CD4-positive, alpha-beta memory T cell (primary cell): ENCODE measurements at places on chromosomes 16 and 17. TPM values are rescaled to one million over a fixed set of nuclear protein-coding genes. Genes with fewer than 3 reads are reported as not detected.
A peak's percentile ranks its signal among the peaks of the same experiment; 100 is the strongest.

TP53TG3F gene
- not detected for total RNA-seq

G6PC1 gene
- not detected for total RNA-seq

GRCh38 chr16:22425036-22425801, 50.8 kb upstream of the CDR2 start:
- H3K27me3 ChIP-seq = no peaks in the 10 kb centered on the region
- no peaks in the 10 kb centered on the region for H3K4me1 ChIP-seq
- peaks cover 20% of the 10 kb centered on the region for H3K36me3 ChIP-seq
- no peak overlapping the region for H3K4me3 ChIP-seq

DNA sequence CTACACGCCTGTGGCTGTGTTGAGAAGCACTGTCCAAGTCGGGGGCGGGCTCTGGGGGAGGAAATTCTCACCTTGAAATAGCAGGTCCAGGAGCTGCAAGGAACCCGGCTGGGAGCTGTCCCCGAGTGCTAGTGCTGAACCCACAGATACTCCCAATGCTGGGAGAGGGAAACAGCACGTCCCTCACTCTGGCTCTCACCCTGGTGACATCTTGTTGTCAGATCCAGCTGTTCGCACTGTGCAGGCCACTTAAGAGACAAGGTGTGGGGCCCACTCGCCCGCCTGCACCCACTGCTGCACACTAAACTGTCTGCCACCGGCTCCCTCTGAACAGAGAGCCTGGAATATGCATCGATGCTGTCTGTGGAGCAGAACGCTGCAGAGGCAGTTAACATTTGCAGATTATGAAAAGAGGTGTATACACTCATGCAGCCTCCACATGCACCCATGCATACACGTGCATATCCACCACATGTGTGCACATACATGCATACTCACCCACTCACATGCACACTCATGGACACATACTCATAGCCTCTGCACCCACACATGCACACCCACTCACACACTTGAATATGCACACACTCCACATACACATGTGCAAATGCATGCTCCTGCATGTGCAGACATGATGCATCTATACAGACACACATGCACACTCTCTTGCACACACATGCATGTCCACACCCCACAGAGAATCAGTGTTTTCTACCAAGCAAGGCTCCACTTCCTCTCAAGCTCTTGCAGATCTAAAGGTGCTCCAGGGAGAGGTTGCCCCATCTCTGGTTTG, 42.0 kb downstream of the MGAT5B start:
- DNase-seq = no peak
- no peaks in the 10 kb centered on the region for H3K27me3 ChIP-seq
- no peaks in the 10 kb centered on the region for H3K36me3 ChIP-seq

MEAK7 gene
- 16.8 TPM for total RNA-seq

- H3K27me3 ChIP-seq = no peaks in the 10 kb centered on the region
- no peak for DNase-seq
- peaks cover 7% of the 10 kb centered on the region for H3K4me1 ChIP-seq
- no peak overlapping the region for H3K4me3 ChIP-seq
These were observed 48.1 kb downstream of the MYO1D start for GRCh38 chr17:32828822-32829221.

DNA sequence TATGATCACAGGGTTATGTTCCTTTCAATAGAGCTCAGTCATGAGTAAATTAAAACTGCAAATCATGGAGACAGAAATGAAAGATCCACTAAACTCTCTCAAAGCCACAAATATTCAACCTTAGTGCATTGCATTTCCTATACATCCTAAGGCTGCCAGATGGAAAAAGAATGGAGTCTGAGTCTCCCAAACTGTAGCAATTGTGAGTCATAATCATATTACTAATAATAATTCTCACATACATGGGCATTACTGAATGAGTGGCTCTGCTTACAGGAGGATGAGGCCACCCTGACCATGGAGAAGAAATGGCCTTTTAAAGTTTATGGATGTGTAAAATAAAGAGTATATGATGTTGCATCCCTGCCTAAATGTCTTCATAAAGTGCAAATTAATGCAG, 3.2 kb downstream of the CA10 start:
- peaks cover 7% of the 10 kb centered on the region for H3K27me3 ChIP-seq
- H3K4me1 ChIP-seq = no peaks in the 10 kb centered on the region
- H3K27ac ChIP-seq = no peak overlapping the region
- no peaks in the 10 kb centered on the region for H3K36me3 ChIP-seq
- no peak for DNase-seq

DNA sequence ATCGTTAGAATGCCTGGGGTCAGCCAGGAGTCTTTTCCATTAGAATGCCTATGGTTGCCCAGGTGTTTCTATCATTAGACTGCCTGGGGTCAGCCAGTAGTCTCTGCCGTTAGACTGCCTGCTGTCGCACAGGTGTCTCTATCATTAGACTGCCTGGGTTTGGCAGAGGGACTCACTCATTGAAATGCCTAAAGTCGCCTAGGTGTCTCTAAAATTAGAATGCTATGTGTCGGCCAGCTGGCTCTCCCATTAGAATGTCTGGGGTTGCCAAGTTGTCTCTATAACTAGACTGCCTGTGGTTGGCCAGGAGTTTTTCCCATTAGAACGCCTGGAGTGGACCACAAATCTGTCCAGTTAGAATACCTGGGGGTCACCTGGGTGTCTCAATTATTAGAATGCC, 2266.5 kb downstream of the TP53TG3F start:
- no peaks in the 10 kb centered on the region for H3K36me3 ChIP-seq
- no peaks in the 10 kb centered on the region for H3K4me1 ChIP-seq
- no peak overlapping the region for H3K4me3 ChIP-seq
- DNase-seq = no peak
- no peak overlapping the region for H3K27ac ChIP-seq

- H3K4me1 ChIP-seq = peaks cover 13% of the 10 kb centered on the region
- peak; percentile 84 for DNase-seq
- no peak overlapping the region for H3K4me3 ChIP-seq
- no peaks in the 10 kb centered on the region for H3K27me3 ChIP-seq
These were observed 792 bp upstream of the RAC3 start for GRCh38 chr17:82030470-82031302.

DNA sequence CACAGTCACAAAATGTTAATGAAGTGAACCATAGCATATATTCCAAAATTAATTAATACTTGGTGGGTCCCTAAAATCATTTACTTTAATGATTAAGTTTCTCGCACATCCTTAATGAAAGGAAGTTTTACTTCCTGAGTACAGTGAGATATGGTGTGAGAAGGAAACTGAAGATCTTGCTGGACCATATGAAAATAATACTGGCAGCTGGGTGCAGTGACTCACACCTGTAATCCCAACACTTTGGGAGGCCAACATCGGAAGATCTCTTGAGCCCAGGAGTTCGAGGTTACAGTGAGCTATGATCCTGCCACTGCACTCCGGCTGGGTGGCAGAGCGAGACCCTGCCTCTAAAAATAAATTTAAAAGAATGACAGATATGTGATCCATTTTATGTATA, 62.5 kb downstream of the ABCA8 start:
- H3K4me3 ChIP-seq = no peak overlapping the region
- no peaks in the 10 kb centered on the region for H3K27me3 ChIP-seq
- H3K36me3 ChIP-seq = no peaks in the 10 kb centered on the region
- H3K4me1 ChIP-seq = no peaks in the 10 kb centered on the region
- no peak overlapping the region for H3K27ac ChIP-seq

- no peak for DNase-seq
- H3K27me3 ChIP-seq = no peaks in the 10 kb centered on the region
- no peak overlapping the region for H3K4me3 ChIP-seq
- H3K4me1 ChIP-seq = peaks cover 24% of the 10 kb centered on the region
- no peak overlapping the region for H3K27ac ChIP-seq
These were observed 33.9 kb downstream of the SPECC1 start for GRCh38 chr17:20043021-20043420.

GRCh38 chr16:22225060-22225459, 19.0 kb downstream of the EEF2K start:
- H3K4me1 ChIP-seq = no peaks in the 10 kb centered on the region
- H3K36me3 ChIP-seq = peaks cover 4% of the 10 kb centered on the region
- H3K27ac ChIP-seq = no peak overlapping the region

- H3K27ac ChIP-seq = no peak overlapping the region
- H3K4me1 ChIP-seq = no peaks in the 10 kb centered on the region
- H3K4me3 ChIP-seq = no peak overlapping the region
- DNase-seq = no peak
These were observed 229.5 kb upstream of the ASIC2 start for GRCh38 chr17:33522623-33523022.

DNA sequence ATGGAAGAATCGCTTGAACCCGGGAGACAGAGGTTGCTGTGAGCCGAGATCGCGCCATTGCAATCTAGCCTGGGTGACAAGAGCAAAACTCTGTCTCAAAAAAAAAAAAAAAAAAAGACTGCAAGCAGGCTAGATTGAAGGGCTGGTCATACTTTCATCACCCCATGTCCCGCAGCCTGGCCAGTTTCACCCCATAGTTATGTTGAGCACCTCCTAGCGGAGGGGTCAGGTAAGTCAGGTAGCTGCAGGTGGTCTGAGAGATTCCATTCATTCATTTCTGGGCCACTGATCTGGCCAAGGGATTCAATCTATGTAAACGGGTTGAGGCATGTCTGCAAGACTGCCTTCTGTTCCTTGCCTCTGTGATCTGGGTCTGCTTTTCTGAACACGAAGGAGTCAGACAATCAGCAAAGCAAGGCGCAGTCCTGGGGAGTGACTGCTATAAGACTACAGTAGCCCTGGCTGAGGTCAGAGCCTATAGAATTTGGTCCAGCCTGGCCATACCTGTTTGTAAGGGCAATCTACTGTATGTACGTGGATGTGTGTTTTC, 23.6 kb upstream of the BPTF start:
- H3K27ac ChIP-seq = no peak overlapping the region
- peaks cover 4% of the 10 kb centered on the region for H3K4me1 ChIP-seq
- H3K4me3 ChIP-seq = no peak overlapping the region
- no peaks in the 10 kb centered on the region for H3K27me3 ChIP-seq

TIGD7 gene
- 19.0 TPM for total RNA-seq

C1QL1 gene
- total RNA-seq = not detected

DNA sequence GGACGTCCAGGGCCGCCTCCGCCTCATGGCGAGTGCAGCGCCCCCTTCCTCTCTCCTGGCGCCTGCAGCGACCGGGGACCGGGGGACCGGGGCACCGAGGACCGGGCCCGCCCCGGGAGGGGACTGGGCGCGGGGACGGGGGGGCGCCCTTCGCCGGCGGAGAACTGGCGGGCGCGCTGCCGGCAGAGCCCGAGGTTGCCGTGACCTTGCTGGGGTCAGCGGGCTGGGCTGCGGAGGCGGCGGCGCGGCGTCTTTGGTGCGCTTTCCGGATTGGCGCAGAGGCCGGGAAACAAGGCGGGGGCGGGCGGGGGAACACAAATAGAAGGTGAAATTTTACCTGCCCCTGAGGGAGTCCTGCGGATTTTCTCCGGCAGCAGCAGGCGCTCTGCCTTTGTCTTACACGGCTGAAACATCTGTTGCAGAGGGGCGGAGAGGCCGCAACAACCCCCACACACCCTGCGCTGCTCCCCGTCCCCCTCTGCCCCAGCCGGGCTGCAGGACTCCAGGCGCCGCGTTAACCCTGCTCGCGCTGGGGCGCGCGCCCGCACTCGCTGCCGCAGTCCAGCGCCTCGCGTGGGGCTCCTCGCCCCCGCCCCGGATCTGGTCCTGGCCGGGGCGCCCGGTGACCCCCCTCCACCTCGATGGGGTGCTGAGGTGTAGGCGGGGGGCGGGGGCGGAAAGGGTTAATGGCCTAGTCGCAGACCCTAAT, 53.5 kb downstream of the SREBF1 start:
- no peaks in the 10 kb centered on the region for H3K27me3 ChIP-seq
- H3K36me3 ChIP-seq = no peaks in the 10 kb centered on the region
- peak; percentile 71 for DNase-seq
- H3K4me3 ChIP-seq = peak overlapping the region; percentile 29
- no peak overlapping the region for H3K27ac ChIP-seq

GRCh38 chr16:74202009-74202408, 94.6 kb upstream of the PSMD7 start:
- no peak overlapping the region for H3K4me3 ChIP-seq
- H3K36me3 ChIP-seq = no peaks in the 10 kb centered on the region
- H3K27ac ChIP-seq = no peak overlapping the region
- no peaks in the 10 kb centered on the region for H3K27me3 ChIP-seq
- no peaks in the 10 kb centered on the region for H3K4me1 ChIP-seq

C16orf86 gene
- 2.9 TPM for total RNA-seq

- peaks cover 32% of the 10 kb centered on the region for H3K36me3 ChIP-seq
- H3K27ac ChIP-seq = no peak overlapping the region
- no peaks in the 10 kb centered on the region for H3K4me1 ChIP-seq
These were observed 42.2 kb downstream of the WDR45B start for GRCh38 chr17:82605939-82606600.

- H3K4me3 ChIP-seq = peak overlapping the region; percentile 21
- H3K27ac ChIP-seq = peak overlapping the region; percentile 100
- no peaks in the 10 kb centered on the region for H3K36me3 ChIP-seq
- H3K27me3 ChIP-seq = no peaks in the 10 kb centered on the region
- H3K4me1 ChIP-seq = peaks cover 77% of the 10 kb centered on the region
These were observed 18.6 kb downstream of the CD7 start for GRCh38 chr17:82298538-82299421.

DNA sequence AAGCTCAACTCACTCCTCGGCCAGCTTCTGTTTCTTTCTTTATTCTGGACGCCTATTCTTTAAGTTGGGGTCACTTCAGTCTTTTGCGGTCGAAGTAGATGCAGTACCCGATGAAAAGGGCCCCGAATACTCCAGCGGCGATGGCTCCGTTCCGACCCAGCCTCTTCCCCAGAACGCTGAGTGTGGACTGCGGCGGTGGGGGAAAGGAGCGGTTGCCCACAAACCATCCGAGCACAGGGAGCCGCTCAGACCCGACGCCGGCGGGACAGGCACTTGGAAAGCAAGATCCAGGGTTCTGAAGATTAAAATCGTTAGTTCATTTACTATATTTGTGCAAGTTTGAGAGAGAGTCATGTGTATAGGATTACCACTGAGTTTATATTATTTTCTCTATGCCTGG, 22.5 kb downstream of the SLFN12L start:
- peaks cover 59% of the 10 kb centered on the region for H3K4me1 ChIP-seq
- H3K4me3 ChIP-seq = no peak overlapping the region
- H3K27me3 ChIP-seq = no peaks in the 10 kb centered on the region

- H3K27me3 ChIP-seq = no peaks in the 10 kb centered on the region
- peak; percentile 12 for DNase-seq
- no peaks in the 10 kb centered on the region for H3K4me1 ChIP-seq
- no peak overlapping the region for H3K4me3 ChIP-seq
These were observed 2.9 kb downstream of the KRT39 start for GRCh38 chr17:40963838-40964237.

DNA sequence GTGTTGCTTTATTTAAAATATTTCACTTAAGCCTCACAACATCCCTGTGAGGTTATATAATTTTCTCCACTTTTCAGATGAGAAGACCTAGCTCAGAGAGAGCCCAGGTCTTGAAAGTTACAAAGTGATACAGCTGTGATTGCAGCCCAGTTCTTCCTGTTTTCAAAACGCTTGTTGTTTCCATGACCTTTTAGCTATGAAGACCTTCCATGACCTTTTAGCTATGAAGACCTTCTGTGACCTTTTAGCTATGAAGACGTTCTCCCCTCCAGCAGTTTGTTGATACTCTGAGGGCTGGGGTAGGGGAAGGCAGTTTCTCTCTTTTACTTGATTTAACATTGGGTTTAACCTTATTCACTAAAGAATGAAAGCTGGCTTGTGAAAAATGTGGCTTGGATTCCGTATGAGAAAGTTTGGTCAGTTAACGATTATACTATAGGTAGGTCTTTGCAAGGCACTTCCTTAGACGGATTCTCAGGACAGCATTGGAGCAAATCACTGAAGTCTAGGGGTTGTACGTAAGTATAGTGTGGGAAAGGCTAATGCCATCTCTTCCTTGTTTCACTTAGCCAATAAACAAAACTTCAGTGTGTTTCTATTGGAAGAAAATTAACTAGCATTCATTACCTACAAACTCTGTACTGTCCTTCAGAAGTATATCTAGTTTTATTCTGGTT, 20.7 kb downstream of the PHKB start:
- no peak overlapping the region for H3K27ac ChIP-seq
- H3K27me3 ChIP-seq = no peaks in the 10 kb centered on the region
